AG04449 (cell line): ENCODE measurements at places on chromosomes 6 and 20.
A peak's percentile ranks its signal among the peaks of the same experiment; 100 is the strongest.

DNA sequence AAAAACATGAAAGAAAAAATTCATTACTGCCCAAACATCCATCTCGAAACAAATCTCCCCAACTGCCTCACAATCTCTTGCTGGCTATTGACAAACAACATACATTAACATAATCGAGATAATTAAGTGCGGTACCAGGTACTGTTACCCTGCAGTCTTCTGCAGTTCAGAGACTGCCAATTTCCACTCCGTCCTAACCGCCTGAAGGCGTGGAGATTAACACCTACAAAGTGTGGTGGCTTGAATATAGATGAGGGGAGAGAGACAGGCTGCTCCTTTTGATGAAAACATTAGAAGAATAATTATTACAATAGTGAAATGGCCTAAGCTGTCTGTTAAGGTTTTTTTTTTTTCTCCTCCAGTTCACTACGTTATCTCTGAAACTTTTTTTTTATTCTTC lies 258.9 kb upstream of the SOX4 start:
- no peak for DNase-seq

- DNase-seq: no peak
Measured at GRCh38 chr20:58086763-58087561, 141.5 kb downstream of the ANKRD60 start.

GRCh38 chr6:21244897-21245470 lies 348.6 kb upstream of the SOX4 start:
- DNase-seq: no peak

GRCh38 chr6:149331043-149331807 lies 13.7 kb downstream of the TAB2 start:
- DNase-seq: peak; percentile 34

DNA sequence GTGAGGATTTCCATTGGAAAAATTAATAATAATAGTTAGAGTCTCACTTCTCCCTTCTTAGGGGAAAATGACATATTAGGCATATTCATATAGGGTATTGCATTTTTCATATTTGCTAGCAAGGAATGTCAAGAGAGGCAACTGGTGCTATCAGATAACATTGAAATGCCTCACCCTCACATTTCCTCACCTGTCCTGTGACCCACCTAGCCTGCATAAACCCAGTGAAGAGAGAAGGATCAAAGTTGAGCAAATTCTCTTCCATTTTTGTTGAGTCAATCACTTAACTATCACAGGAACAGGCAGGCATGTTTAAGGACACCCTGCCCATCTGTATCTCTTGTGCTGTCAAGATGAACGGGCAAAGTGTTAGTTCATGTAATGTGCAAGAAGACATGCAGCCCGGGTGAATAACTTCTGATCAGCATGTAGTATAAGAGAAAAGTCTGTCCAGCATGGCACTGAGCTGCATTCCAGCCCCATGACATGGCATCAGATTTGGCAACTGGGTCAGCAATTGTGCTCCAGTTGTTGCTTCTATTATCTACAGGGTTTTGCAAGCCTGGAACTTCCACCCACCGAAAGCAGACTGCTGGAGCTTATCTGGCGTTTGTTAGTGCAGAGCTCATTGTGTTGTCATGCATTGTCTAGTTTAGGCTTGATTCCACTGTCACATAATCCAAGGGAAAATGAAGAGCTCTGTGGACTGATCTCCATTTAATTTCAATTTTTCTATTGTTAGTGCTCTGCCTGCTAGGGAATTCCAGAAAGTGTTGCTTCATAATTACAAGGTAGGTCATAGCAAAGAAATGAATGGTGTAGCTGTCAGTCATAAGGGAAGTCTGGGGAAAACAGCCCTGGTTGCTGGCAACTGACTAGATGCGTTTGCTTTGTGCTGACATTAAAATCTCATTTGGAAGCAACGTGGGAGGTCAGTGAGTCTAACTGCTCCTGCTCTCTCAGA lies 138.4 kb upstream of the TNFAIP3 start:
- peak; percentile 63 for DNase-seq

- DNase-seq: no peak
Measured at GRCh38 chr6:109662192-109662591, 28.8 kb downstream of the AK9 start.

GRCh38 chr6:167329014-167329413 lies 4.1 kb downstream of the TTLL2 start:
- no peak for DNase-seq

GRCh38 chr6:40436685-40437604 lies 150.2 kb downstream of the LRFN2 start:
- DNase-seq: no peak

- DNase-seq: no peak
Measured at GRCh38 chr6:31971279-31971992, 502 bp downstream of the DXO start.

DNA sequence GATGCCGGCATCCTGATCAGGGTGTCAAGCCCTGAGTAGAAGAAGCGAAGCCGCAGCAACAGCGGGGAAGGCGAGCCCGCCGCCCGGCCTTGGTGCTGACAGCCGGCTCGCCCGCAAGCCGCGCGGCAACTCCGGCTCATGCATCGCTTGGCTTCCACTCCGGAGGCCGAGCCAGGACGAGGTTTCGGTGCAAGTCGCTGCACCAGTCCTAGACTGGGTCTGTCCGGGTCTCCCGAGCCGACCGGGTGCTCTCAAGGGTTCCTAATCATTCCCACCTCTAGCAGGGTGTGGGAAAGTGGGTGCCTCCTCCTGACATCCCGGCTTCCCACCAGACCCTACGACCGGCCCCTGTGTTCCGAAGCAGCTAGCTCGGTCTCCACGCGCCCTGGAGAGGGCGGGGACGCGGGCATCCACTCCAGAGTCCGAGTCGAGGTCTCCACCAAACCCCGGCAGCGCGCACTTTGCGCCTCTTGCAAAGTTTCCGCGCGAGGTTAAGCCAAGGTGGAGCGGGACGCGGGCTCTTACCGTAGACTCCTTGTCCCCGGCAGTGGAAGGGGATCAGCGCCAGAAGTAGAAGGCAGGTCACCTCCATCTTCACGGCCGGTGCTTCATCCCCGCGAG lies 1.4 kb downstream of the MDGA1 start:
- DNase-seq: no peak

DNA sequence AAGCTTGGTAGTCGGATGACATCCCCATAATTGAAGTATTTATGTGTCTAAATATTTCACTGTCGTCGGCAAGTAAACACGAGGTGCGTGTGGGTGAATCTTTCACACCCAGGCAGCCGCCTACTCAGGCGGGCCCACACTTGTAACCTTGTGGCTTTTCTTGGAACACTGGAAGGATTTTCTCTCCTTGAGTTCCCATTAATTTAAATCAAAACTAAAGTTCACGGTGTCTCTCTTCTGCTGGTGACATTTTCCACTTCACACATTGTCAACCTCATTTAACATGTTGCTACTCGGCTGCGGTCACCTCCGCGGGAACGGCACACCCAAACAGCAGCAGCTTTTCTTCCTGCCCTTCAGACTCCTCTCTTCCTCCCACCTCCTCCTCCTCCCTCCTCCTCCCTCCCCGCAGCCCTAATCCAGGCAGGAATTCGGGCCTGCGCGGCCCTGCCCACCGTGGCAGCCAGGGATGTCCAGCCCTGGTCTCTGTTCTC lies 336.6 kb downstream of the QKI start:
- DNase-seq: no peak

- no peak for DNase-seq
Measured at GRCh38 chr6:84013931-84014330, 19.6 kb upstream of the MRAP2 start.

GRCh38 chr6:159809149-159809548 lies 9.1 kb downstream of the PNLDC1 start:
- no peak for DNase-seq
